ENCODE measurements at places on chromosomes 5 and 9.

DNA sequence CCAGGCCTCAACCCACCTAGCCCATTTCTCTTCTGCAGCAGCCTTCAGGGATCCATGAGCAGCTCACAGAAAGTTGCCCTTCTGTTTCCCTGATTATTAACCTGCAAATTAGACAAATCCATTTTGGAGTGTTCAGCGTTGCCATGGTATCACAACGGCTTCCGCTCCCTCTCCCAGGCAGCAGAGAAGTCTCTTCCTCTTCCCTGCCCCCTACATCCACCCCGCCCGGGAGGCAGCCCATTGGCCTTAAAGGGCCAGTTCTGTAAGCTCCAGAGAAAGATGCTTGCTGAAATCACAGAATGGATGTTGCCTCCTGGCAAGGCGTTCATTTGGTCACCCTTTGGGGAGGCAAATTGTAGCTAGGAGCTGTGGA is 47.7 kb upstream of the BOD1 start:
- H3K4me1 ChIP-seq: no peaks in the 10 kb centered on the region
- no peak overlapping the region for H3K4me3 ChIP-seq
- peak; percentile 35 for DNase-seq
- no peaks in the 10 kb centered on the region for H3K27me3 ChIP-seq
- no peaks in the 10 kb centered on the region for H3K36me3 ChIP-seq

DNA sequence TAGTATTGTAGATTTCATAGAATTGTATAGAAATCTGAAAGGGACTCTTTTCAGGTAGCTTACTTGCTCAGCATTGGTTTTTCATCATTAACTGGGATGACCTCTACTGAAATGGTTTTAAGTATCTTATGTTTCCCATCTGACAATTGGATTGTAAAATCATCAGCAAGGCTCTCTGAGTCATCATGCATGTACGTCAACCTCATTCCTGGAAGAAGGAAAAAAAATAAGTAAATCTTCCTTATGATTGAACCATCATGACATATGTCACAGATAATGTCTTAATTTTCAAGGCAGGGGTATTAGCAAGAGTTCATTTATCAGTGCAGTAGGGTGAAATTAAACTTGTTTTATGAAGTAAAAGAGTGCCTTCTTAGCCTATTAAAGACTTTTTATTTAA is 74.9 kb upstream of the CER1 start:
- DNase-seq: no peak
- no peaks in the 10 kb centered on the region for H3K36me3 ChIP-seq
- H3K27ac ChIP-seq: no peak overlapping the region
- no peak overlapping the region for H3K4me3 ChIP-seq
- no peaks in the 10 kb centered on the region for H3K27me3 ChIP-seq
- no peaks in the 10 kb centered on the region for H3K4me1 ChIP-seq

DNA sequence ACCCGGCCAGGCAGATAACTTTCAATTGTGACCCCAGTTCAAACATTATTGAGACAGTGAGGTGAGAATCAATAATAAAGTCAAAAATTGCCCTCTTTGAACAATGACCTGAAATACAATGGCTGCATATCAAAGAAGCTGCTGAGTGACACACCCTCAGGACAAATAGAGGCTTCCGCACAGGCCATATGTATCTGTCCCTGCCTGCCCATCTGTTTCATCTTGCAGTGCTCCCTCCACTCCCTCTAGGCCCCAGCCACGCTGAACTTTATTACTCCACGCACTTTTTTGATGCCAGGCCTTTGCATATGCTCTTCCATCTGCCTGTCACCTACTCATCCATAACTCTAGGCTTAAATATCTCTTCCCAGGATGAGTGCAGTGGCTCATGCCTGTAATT is 15.9 kb upstream of the PFDN1 start:
- no peaks in the 10 kb centered on the region for H3K36me3 ChIP-seq
- no peaks in the 10 kb centered on the region for H3K27me3 ChIP-seq
- H3K4me1 ChIP-seq: peaks cover 26% of the 10 kb centered on the region
- DNase-seq: no peak
- no peak overlapping the region for H3K27ac ChIP-seq

DNA sequence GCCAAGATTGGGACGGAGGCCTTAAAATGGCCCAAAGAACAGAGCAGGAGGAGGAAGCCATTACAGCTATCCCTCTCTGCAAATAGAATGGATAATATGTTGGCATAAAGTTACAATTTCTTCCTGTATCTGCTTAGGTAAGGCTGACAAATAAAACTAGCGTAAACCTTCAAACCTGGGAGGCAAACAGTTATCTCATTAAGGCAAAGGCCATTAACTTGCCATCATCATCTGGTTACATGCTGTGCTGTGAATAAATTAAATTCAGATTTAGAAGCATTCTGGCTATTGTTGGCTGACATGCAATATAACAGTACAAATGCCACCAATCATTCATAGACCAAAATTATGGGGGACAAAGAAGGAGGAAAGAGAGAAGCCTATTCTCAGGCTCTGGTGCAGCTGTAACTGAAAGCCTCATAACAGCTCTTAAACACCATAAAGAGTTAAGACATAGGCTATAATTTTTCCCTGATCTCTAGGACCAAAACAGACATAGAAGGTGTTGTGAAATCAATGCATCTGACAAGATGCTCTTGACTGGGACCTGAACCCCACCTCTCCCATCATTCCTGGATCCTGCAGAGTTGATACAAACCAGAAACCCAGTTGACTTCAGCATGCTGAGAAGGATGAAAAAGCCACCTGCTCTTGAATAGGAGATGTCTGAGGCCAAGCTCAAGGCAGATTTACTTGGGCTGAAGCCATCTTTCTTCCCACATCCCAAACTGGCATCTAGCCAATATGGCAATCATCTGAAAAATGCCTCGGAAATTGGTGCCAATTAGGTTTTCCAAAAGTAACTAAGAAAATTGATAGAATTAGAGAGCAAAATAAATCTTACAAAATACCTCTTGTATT is 62.5 kb downstream of the PLCXD3 start:
- H3K4me3 ChIP-seq: no peak overlapping the region
- no peaks in the 10 kb centered on the region for H3K36me3 ChIP-seq
- peaks cover 90% of the 10 kb centered on the region for H3K4me1 ChIP-seq
- H3K27ac ChIP-seq: peak overlapping the region; percentile 63
- H3K27me3 ChIP-seq: no peaks in the 10 kb centered on the region

DNA sequence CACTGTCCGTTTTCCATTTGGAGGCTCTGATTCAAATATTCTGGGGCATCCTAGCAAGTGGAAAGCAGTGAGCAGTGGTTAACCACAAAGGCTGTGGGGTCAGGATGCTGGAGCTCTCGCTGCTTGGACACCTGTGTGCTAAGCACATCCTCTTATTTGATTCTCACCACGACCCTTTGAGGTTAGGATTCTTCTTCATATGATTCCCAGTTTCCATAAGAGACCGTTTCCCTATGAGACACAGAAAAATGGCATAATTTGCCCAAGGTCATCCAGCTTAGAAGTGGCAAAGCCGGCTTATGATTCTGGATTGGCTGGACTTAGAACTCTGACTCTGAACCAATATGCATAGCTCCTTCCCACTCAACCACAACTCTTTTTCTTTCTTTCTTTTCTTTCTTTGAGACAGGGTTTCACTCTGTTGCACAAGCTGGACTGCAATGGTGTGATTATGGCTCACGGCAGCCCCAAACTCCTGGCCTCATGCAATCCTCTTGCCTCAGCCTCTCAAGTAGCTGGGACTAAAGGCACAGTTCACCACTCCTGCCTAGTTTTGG is 207.7 kb downstream of the TTLL11 start:
- H3K36me3 ChIP-seq: no peaks in the 10 kb centered on the region
- DNase-seq: no peak
- no peak overlapping the region for H3K4me3 ChIP-seq
- H3K4me1 ChIP-seq: peaks cover 6% of the 10 kb centered on the region

GRCh38 chr5:2903451-2904395 is 152.2 kb upstream of the IRX2 start:
- DNase-seq: no peak
- H3K27ac ChIP-seq: no peak overlapping the region
- no peaks in the 10 kb centered on the region for H3K36me3 ChIP-seq

- no peak overlapping the region for H3K4me3 ChIP-seq
- H3K27ac ChIP-seq: no peak overlapping the region
- H3K36me3 ChIP-seq: no peaks in the 10 kb centered on the region
- H3K27me3 ChIP-seq: no peaks in the 10 kb centered on the region
- DNase-seq: no peak
These were observed 575.8 kb upstream of the CLINT1 start for GRCh38 chr5:158434749-158435148.

DNA sequence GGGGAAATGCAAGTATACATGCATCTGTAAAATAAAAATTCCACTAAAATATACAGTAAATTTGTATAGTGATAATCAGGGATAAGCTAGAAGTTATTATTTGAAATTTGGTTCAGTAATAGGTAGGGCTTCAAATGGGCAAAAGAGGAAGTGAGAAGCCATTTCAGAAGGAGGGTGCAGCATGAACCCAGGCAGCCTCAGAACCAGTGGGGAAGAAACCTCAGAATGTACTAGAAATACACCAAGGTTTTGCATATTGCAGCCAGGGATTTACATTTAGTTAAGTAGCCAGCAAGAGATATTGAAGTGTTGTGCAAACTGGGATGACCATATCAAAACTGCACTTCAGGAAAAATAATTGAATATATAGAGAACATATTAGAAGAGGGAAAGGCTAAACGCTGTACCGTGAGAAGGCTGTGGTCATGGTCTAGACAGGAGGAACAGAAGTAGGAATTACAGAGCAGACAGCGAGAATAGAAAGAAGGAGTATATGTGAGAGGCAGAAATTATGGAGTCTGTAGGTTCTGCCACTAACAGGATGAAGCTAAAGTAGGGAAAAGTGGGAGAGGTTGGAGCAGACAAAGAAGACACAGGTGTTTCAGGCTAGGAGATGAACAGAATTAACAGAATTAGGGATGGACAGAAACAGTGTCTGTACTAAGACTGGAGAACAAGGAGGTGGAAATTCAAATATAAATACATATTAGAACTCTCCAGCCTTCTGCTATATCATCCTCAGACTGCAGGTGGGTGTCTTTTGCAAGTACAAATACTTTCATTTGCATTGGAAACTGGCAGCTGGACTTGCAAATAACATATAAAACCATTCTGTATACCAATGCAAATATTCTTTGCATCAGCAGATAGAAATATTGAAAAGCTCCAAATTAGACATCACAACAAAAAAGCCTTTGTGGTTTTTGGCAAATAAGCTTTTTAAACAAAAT is 335.6 kb downstream of the ZNF608 start:
- no peaks in the 10 kb centered on the region for H3K36me3 ChIP-seq
- H3K4me1 ChIP-seq: peaks cover 16% of the 10 kb centered on the region
- H3K27me3 ChIP-seq: no peaks in the 10 kb centered on the region
- no peak for DNase-seq
- H3K27ac ChIP-seq: no peak overlapping the region
- no peak overlapping the region for H3K4me3 ChIP-seq

GRCh38 chr9:109726119-109726518 is 53.9 kb upstream of the PALM2AKAP2 start:
- no peak for DNase-seq
- H3K36me3 ChIP-seq: no peaks in the 10 kb centered on the region
- H3K27me3 ChIP-seq: peaks cover 8% of the 10 kb centered on the region
- H3K4me1 ChIP-seq: peaks cover 5% of the 10 kb centered on the region
- no peak overlapping the region for H3K4me3 ChIP-seq

DNA sequence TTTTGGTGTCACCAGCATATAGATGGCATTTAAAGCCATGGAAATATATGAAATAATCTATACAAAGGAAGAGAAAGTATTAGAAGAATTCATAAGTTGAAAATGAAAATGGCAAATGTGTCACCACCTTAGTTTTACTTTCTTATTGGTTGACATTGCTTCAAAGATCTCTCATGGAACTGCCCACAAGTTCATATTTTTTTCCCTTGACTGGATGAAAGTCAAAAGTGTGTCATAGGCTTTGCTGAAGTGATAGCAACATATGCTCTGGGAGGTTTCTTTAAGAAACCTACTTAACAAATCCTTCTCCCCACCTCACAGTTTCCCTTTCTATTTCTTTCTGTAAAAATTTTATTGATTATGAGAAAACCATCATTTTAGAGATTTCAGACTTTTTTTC is 127.2 kb downstream of the VPS13A start:
- no peaks in the 10 kb centered on the region for H3K4me1 ChIP-seq
- H3K27me3 ChIP-seq: no peaks in the 10 kb centered on the region
- H3K4me3 ChIP-seq: no peak overlapping the region
- H3K36me3 ChIP-seq: no peaks in the 10 kb centered on the region
- no peak for DNase-seq

DNA sequence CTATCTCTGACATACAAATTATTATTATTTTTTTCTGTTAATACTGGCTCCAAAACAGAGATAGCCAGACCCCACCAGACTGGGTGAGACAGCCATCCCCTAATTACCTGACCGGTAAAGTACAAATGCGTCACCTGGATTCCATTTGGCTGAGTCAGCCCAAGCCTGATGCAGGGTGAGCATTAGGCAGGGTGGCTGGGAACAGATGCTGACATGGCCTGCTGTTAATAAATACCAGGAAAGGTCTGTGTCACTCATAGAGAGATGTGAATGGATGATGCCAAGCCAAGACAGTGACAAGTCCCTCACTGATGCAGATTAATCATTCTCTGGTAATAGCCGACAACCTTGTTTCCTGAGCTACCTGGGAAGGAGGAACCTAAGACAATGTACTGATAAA is 183.5 kb downstream of the TRIM32 start:
- no peaks in the 10 kb centered on the region for H3K4me1 ChIP-seq
- no peak overlapping the region for H3K4me3 ChIP-seq
- DNase-seq: no peak
- no peaks in the 10 kb centered on the region for H3K36me3 ChIP-seq
- no peak overlapping the region for H3K27ac ChIP-seq
- peaks cover 28% of the 10 kb centered on the region for H3K27me3 ChIP-seq

- no peaks in the 10 kb centered on the region for H3K27me3 ChIP-seq
- no peak for DNase-seq
- no peak overlapping the region for H3K4me3 ChIP-seq
- H3K36me3 ChIP-seq: no peaks in the 10 kb centered on the region
These were observed 109.8 kb upstream of the NMUR2 start for GRCh38 chr5:152514827-152515397.

DNA sequence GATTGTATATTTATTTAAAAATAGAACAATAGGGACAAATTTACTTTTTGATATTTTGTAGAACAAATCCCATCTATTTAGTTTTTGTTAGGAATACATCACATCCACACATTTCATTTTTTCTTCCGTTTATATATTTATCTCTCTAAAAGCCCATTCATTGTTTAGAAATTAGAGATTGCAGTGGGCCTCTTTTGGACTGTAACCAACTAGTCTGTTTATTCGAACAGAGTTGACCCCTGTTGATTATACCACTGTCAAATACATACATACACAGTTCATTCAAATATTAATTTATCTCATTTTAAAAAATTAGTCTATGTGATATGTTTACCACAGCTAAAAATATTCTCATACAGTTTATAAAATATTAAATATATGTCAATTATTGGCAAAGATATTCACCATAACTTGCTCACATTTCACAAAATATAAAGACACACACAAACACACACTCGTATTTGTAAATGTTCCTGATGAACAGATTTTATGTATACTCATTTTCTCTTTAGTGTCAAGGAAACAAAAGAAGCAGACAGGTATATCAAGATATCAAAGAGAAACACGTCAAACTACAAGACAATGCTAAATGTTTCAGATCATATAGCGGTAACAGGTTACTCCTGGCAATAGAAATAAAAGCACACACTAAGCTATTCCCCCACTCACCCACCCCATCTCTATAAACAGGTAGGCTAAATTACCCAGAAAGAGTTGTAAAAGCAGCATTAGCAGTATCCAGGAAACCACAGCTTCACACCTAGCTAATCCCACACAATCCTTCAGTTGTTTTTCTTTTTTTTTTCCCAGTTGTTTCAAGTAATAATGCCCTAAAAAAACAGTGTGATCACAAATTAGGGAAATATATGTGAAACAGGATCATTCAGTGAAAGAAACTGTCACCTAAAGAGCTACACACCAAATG is 283.9 kb downstream of the ADAMTS6 start:
- no peaks in the 10 kb centered on the region for H3K4me1 ChIP-seq
- no peaks in the 10 kb centered on the region for H3K27me3 ChIP-seq
- no peaks in the 10 kb centered on the region for H3K36me3 ChIP-seq
- no peak overlapping the region for H3K27ac ChIP-seq
- no peak for DNase-seq
- H3K4me3 ChIP-seq: no peak overlapping the region

All from left ventricle myocardium inferior (tissue), 1 donor.